ENCODE measurements at places on chromosomes 7 and 10.
A peak's percentile ranks its signal among the peaks of the same experiment; 100 is the strongest.

GRCh38 chr7:99002148-99002826 lies 124.0 kb downstream of the TRRAP start:
- no peak for DNase-seq

DNA sequence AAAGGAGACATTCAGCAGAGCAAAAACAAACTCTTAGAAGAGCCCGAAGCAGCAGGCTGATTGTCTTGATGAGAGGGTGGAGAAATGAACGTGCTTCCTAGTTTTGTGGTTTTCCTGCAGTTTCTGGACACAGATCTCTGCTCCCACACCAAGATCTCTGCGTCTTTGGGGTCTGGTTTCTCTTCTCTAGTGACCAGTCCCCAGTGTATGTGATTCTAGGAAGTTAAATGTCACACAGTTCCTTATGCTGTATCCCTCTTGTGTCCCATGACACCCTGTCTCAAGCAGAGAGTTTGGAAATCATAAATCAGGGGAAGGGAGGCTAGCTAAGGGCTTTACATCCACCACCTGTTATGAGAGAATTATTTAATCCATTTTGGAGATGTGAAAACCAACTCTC lies 55.4 kb upstream of the KLF14 start:
- DNase-seq, result no peak

- DNase-seq, result peak; percentile 26
Observed at GRCh38 chr7:118111347-118111746, 72.6 kb upstream of the LSM8 start.

GRCh38 chr7:155694851-155695250 lies 50.4 kb downstream of the RBM33 start:
- no peak for DNase-seq

- DNase-seq, result no peak
Observed at GRCh38 chr10:128664729-128665128, 538.5 kb upstream of the MKI67 start.

DNA sequence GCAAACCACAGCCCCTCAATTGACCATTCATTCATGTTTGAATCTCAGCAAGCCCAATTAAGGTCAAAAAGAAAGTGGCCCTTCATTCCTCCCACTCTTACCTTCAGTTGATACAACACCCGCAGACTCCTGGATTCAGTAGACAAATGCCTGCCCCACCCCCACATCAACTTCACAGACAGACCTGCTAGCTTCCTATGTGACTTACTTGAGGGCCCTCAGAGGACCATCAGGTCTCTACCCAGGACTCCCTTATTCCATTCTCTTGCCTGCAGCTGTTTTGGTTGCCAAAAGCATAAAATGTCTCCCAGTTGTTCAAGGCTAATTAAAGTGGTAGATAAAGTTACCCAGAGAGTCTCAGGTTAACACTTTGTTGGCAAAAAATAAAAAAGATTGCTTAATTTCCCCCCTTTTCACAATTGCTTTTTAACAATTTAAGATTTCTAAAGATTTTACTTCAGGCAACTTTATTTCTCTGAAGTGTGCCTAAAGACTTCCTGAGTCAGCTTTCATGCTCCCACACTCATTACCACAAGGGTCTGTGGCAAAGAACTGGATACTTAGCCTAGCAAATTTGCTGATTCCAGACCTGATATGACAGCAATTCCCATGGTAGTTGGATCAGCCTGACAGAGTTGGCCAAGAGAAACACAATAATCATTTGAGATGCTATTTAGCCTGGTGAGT lies 3.3 kb upstream of the MTERF1 start:
- peak; percentile 85 for DNase-seq

DNA sequence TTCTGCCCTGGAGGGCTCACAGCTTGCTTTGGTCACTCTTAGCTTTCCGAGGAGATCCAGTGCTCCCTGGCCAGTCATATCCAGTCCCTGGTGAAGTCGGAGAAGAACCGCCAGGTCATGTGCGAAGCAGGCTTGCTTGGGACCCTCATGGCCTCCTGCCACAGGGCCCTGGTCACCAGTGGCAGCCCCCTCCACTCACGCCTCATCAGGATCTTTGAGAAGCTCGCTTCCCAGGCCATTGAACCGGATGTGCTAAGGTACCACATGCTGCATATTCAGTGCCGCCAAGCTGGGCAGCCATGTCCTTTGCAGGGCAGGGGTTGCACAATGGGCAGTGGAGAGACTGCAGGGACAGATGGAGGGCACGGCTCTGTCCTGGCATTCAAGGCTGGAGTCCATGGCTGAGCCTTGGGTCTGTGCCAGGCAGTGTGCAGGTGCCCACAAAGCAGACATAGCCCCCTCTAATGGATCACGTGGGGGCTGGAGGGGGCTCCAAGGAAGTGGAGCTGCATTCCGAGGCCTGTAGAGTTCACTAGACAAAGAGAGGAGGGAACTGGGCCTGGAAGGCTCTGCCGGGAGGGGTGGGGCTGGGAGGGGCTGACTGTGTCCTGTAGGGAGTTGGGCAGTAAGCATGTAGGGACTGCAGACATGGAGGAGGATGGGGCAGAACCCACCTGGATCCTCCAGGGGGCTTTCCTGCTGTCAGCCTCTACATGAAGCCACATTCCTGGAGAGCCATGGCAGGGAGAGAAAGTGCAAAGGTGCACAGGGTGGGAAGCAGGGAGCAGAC lies 89.9 kb downstream of the WDFY4 start:
- no peak for DNase-seq

DNA sequence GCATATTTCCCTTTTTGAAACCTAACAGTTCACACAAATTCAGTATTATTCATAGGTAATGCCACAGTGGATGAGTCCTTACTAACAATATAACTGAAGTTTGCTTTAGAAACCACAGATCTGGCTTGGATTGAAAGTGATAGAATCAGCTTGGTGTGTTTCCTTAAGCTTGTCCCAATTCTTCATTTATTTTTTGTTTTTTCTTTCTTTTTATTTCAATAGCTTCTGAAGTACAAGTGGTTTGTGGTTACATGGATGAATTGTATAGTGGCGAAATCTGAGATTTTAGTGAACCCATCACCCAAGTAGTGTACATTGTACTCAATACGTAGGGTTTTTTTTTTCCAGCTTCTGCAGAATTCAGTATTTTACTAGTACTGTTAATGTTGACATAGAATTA lies 518.2 kb upstream of the SEMA3D start:
- no peak for DNase-seq

- no peak for DNase-seq
Observed at GRCh38 chr10:22693371-22693784, 21.0 kb downstream of the PIP4K2A start.

DNA sequence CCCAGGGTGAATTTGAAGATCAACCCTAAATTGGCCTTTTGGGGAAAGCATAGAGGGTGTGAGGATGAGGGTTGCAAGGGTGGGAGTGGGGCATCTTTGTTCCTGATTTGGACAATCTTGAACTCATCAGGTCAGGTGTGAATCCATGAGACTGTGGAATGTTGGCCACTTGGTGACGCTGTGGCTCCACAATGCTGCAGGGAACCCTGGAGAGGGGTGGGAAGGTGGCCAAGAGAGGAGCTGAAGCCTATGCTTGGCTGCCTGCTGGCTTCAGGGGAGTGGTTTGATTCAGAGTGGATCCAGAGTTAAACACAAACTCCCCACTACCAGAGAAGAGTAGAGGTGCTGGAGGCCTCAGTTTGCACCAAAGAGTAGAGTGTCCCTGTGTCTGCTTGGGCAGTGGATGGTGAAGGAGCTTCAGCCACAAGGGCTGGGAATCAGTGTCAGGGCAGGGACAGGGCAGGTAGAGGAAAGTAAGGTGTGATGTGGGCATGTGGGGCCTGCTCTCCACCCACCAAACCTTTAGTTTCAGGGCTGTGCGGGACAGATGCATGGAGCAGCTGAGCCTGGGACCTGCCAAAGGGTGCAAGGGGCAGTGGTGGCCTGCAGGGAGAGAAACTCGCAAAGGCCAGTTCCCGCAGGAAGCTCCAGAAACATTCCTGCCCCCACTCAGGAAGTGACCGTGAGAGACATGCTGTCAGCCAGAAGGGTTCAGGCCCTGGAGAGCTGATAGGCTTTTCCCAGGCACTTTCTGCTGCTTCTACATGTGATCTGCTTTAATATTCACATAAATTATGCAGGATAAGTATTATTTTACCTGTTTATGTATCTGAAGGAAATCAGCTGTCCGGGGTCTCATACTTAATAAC lies 81.0 kb upstream of the PRSS58 start:
- peak; percentile 80 for DNase-seq

- DNase-seq, result no peak
Observed at GRCh38 chr7:131501422-131501821, 55.0 kb downstream of the PODXL start.

GRCh38 chr7:39621784-39622411 lies 1.5 kb upstream of the RALA start:
- DNase-seq, result no peak

- DNase-seq, result no peak
Observed at GRCh38 chr7:136251826-136252225, 274.7 kb upstream of the MTPN start.

DNA sequence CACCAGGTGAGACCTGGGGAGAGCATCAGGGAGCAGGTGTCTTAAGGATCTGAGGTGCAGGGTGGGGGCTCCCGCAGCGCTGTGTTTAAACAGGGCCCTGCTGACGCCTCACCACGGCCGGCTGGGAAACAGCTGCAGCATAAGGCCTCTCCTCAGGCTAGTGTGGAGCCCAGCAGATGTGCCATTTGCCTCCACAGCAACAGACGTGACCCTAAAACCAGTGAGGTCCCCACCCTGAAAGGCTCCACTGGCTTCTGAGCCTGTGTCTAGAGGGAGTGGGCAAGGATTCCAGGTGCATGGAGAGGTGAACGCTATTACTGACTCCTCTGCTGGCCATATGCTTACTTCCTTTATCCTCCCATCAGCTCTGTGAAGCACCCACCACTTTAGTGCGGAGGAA lies 47.8 kb downstream of the SYPL1 start:
- DNase-seq, result no peak

- DNase-seq, result no peak
Observed at GRCh38 chr10:49183596-49184542, 4.3 kb downstream of the TMEM273 start.

DNA sequence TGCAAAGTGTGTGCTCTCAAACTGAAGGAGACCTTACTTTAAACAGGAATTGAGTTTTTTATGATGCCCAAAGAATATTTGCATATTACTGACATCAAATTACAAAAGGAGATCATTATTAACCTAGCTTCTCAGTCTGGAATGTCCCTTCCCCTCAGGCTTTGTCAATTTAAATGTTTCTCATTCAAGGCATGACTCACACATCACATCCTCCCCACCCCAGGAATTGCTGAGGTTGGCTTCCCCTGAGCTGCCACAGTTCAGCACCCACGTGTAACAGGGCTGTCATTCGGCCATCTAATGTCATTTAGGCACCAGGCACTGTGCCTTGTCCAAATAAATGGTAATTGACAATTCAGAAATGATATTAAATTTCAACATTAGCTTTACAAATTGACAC lies 305.9 kb upstream of the MGMT start:
- peak; percentile 94 for DNase-seq

DNA sequence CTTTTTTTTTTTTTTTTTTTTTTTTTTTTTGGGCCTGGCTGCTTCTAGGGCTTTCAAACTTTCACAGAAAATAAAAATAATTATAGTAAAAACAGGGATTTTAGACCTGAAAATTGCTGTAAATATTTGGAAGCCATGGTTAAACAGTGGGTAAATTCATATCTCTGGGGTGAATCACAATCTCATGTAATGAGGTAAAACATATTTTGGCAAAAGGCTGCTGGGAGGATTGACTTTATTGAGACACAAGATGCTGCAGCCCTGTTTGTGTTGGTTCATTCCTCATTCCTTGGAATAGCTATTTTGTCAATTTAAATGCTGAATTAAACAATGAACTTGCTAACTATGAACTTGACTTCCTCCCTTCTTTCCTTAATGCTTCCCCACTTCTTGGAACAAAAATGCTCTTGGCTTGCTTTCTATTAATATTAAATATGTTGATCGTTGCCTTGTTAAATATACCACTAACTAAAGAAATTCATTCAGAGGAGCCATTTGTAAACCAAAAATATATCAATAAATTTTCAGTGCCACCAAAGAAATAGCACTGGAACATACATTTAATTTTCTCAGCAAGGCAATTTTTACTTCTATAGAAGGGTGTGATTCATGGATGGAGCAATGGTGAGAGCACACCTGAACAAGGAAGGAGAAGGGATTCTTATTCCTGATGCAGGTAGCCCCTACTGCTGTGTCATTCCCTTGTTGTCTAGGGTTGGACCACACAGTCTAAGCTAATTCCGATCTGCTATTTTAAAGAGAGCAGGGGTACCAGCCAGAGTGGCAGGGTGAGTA lies 24.6 kb downstream of the AGK start:
- DNase-seq, result no peak

DNA sequence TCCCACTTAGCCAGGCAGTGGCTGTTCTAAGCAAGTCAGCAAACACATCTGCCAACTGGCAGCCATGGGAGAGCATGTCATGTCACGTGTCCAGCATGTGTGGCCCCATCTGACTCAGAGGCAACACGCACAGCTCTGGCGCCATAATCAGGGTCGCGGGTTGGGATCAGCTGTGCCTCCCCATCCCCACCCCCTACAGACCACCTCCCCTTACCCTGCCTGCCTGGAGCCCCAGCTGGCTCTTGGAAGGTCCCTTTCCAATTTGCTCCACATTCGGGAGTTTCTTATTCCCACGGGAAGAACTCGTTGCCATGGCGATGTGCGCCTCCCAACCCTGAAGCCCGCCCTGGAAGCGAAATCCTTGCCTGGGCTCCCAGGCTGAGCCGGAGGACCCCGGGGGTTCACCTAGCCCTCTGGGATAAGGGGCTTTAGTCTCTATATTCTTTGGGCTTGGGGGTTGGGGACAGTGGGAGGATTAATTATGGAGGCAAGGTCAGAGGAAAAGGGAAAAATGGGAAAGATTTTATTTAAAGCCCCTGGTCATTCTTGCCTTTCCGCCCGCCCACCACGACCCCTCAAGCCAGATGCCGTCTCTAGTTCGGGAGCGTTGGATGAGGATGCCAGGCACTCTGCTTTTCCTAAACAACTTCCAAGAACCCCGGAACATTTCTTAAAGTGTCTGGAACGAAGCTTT lies 283.7 kb downstream of the ZEB1 start:
- peak; percentile 44 for DNase-seq

DNA sequence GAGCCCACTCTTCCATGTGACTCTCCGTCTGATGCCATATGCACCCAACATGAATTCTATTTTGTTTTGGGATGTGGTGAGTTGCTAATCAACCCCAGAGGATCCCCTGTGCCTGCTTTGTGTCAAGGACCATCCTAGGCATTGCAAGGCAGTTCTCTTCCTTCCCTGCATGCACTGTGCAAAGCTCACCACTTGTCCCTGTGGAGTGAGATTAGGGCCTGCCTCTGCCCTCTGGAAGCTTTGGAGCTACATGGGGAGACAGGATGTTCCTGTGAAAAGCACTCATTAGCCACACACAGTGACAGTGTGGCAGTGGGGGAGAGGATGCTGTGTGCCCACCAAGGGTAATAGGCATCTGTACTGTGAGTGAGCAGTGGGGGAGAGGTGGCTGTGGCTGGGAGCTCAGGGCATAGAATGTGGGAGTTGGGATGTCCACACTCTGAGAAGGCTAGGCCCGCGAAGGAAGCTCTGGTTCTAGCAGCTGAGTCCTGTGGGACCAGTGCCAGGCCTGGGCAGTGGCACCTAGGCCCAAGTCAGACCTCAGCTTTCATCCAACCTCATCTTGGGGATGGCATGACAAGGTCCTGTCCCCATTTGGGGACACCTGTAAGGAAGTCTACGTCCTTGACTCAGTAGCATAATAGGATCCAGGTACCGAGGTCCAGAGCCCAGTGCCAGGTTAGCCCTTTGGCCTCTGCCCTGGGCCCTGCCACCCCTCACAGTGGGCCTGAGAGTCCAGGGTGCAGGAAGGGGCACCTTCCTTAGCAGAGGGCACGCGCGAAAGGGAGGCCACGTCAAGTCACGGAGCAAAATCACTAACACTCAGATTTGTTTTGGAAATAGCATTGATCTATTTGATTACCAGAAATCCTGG lies 6.6 kb downstream of the ADRA2A start:
- no peak for DNase-seq

- DNase-seq, result no peak
Observed at GRCh38 chr7:138902161-138902560, 79.0 kb downstream of the KIAA1549 start.
